D341Med (cell line): ENCODE measurements at places on chromosomes 3 and 15.

DNA sequence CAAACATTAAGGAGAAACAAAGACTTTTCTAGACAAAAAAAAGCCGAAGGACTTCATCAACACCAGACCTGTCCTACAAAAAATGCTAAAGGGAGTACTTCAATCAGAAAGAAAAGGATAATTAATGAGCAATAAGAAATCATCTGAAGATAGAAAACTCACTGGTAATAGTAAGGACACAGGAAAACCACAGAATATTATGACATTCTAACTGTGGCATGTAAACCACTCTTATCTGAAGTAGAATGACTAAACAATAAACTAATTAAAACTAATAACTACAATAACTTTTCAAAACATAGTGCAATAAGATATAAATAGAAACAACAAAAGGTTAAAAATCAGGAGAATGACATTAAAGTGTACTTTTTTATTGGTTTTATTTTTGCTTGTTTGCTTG, 584.5 kb upstream of the CCDC54 start:
- DNase-seq: no peak

GRCh38 chr3:151925876-151926275, 52.4 kb downstream of the SUCNR1 start:
- DNase-seq: no peak

DNA sequence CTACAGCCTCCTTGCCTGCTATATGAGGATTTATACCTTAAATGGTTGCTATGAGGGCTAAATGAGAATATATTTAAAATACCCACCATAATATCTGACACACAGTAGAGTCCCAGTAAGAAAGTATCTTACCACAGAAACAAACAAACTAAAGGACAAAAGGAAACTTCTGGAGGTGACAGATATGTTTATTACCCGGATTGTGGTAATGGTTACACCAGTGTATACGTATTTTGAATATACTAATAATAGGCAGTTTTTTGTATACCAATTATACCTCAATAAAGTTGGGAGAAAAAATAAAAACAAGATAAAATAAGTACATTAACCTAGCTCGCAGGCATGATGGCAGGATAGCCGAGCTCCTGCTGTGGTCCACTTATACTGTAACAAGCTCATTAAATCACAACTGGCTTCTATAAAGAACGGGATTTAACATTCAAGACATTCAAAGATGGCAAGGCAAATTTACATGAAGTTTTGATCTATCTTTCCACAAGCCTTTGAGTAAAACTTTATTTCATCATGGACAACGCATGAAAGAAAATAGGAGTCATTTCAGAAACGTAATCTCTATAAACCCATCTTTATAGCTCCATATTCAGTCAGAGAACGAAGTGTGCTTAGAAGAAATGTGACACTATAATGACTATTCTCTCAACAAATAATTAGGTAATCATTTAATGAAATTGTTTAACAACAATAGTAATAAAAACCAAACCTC, 1.5 kb downstream of the RPN1 start:
- DNase-seq: no peak

- no peak for DNase-seq
These were observed 325.0 kb downstream of the OTOL1 start for GRCh38 chr3:161821591-161821990.

DNA sequence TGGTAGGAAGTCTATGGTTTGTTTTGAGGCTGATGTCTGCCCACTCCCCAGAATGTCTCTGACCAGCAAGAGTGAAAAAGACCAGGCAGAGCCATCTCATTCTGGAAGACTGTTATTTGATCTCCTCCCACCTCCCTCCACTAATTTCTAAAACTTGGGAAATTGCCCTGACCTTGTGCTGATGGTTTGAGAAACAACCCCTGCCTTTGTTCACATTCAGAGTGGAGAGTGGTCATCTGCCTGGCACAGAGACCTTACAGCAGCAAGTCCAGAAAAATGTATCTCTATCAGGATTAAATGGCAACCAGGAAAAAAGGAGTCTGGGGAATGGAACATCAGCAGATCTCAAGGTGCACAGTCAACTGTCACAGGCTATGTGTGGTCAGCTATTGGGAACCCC, 25.7 kb downstream of the SPATA12 start:
- DNase-seq: no peak
